BJ (cell line): ENCODE measurements at places on chromosomes 16 and 17.

DNA sequence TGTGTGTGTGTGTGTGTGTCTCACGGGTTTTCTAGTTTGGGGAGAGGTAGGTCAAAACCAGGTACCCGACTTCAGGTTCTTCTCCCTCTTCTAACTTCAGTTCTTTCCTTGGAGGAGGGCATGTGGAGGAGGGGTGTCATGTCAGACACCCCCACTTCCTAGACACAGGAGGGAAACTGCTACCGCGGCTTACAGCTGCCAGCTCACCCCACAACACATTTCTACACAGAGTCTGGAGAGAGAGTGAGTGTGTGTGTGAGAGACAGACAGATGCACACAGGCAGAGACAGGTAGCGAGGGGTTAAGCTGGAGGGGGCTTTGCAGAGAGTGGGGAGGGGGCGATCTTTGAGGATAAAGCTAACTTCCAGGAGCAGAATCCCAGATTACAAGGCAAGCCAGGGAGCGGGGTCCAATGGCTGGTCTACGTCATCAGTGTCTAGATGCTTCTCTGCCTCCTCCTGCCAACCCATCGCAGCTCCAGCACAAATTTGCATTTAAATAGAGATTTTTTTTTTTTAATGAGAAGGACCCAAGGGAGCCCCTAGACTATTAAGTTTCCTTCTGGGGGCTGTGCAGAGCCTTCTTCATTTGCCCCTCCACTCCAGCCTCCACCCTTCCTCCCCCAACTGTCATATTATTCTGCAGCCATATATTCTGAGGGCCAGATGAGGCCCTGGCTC is 48.9 kb downstream of the MRM1 start:
- DNase-seq = no peak

GRCh38 chr16:10806698-10807097 is 11.9 kb downstream of the TVP23A start:
- DNase-seq = no peak

GRCh38 chr17:19305761-19306159 is 56.8 kb downstream of the B9D1 start:
- no peak for DNase-seq

GRCh38 chr16:47625115-47625567 is 164.0 kb downstream of the PHKB start:
- no peak for DNase-seq

DNA sequence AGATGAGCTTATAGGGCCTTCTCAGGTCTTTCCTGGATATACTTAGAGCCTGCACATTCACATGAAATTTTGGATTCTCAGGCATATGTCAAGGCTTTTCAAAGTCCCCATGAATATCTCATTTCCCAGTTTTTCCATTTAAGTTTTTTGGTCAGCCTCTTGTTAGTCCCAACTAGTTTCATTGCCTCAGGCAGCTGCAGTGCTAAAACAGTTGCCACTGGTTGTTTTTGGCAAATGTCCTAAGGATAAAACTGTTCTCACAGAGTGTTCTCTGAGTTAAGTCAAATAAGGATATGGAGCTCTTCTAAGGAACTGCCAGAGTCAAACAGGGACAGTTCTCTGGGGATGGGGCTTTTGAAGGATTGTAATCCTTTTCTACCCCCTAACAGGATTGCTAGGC is 39.9 kb upstream of the ABCC11 start:
- DNase-seq = no peak

GRCh38 chr17:1532836-1533602 is 16.6 kb upstream of the INPP5K start:
- no peak for DNase-seq

GRCh38 chr16:84446084-84446483 is 58.4 kb downstream of the MEAK7 start:
- no peak for DNase-seq

- DNase-seq = no peak
Observed at GRCh38 chr17:55090079-55090492, 121.5 kb downstream of the STXBP4 start.

- no peak for DNase-seq
Observed at GRCh38 chr16:68144008-68144407, 58.8 kb downstream of the NFATC3 start.

DNA sequence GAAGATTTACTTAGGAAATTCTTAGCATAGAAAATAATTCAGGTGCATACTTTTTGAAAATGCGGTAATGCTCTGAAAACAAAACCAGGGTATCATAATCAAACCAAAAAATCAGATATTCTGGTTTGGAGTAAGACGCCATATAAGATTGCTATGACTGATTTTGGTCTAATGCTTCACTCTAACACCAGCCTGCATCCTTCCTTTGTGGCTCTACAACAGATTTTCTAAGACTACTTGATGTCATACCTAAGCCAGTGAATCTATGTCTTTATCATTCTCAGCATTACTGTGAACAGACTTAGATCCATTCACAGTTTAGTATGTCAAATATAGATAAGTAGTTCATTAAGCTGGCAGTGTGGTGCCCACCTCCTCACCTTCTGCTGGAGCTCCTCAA is 590 bp downstream of the KRT33B start:
- DNase-seq = no peak

DNA sequence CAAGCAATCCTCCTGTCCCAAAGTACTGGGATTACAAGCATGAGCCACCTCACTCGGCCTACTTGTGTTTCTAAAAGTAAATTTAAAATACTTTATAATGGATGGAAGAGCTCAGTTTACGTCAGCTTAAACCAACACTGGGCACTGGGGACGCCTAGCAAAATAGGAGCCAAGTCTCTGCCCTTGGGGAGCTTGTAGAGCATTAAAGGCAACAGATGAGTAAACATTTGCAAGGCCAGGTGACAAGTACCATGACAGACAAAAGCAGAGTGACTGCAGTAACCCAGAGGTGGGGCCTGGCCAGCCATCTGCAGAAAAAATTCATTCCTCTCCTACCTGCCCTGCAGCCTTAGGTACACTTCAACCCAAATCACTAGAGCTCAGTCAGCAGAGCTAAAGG is 12.1 kb upstream of the NLK start:
- no peak for DNase-seq
